ENCODE measurements at places on chromosomes 16 and 17.

GRCh38 chr16:86396901-86397311, 113.4 kb upstream of the FOXF1 start:
- DNase-seq, result no peak

DNA sequence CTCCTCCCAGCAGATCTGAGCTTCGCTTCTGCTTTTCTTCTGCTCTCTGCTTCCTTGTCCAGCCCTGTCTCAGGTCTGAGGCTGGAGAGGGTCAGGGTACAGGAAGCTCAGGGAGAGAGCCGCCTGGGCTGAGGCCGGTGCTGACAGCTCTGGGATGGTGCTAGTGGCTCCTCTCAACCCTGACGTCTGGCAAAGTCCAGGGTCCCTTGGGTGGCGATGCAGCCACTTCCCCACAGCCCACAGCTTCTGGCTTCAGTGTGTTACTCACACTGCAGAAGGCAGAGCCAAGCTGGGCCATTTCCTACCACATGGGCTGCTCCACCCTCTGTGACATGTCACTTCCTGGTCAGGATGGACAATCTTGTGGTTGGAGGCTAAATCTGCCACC, at the start of gene CD300C:
CD300C (minus strand) TSS at position 273 of the 388 bp plus-strand sequence. CDS start 333 bp downstream, outside the sequence.
- DNase-seq, result no peak

DNA sequence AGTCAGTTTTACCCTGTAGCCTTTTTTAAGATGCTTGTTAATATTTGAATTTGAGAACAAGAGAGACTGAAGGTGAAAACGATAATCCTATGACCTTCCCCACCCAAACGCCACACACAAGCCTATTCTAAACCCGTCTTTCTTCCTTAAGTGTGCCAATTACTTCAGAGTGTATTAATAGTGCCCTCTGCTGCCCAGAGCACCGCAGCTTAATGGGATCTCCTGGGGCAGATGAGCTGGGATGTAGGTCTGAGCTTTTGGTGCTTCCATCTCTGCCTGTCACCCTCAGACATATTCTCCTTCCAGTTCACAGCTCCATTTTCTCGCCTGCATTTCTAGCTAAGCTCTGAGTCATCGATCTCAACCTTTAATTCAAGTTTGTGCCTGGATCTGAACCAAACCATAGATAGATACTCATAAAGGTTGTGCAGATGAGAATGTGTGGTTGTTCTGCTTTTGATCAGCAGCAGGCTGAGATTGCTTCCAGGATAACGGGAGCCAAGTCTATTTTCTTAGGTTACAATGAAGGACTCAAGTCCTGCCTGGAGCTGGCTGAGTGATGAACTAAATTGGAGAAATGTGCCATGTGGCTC, 46.4 kb upstream of the CDH13 start:
- no peak for DNase-seq

DNA sequence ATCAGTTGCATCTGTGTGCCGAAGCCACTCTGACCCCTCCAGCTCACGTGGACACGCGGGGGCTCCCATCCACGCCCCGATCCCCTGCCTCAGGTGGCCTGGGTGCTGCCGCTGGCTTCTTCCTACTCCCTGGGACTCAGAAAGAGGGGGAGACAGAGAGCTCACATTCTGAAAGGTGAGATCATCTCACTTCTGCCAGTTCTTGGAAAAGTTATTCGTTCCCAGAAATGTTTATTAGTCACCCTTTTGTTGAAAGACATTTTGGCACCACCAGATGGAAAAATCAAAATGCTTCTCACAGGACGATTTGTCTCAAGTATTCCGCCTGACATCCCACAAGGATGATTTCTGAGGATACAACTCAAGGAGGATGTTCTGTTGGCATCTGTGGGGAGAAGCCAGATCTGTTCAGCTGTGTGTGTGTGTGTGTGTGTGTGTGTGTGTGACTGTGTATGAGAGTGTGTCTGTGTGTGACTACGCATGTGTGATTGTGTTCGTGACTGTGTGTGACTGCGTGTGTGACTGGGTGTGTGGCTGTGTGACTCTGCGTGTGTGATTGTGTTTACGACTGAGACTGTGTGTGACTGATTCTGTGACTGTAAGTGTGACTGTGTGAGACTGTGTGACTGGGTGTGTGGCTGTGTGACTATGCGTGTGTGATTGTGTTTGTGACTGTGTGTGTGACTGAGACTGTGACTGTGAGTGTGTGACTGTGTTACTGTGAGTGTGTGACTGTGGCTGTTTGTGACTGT, 207.3 kb downstream of the NTN1 start:
- DNase-seq, result no peak

- no peak for DNase-seq
Measured at GRCh38 chr17:66542967-66543520, 240.6 kb downstream of the PRKCA start.

- no peak for DNase-seq
Measured at GRCh38 chr17:82096709-82097183, 1.3 kb downstream of the FASN start.

DNA sequence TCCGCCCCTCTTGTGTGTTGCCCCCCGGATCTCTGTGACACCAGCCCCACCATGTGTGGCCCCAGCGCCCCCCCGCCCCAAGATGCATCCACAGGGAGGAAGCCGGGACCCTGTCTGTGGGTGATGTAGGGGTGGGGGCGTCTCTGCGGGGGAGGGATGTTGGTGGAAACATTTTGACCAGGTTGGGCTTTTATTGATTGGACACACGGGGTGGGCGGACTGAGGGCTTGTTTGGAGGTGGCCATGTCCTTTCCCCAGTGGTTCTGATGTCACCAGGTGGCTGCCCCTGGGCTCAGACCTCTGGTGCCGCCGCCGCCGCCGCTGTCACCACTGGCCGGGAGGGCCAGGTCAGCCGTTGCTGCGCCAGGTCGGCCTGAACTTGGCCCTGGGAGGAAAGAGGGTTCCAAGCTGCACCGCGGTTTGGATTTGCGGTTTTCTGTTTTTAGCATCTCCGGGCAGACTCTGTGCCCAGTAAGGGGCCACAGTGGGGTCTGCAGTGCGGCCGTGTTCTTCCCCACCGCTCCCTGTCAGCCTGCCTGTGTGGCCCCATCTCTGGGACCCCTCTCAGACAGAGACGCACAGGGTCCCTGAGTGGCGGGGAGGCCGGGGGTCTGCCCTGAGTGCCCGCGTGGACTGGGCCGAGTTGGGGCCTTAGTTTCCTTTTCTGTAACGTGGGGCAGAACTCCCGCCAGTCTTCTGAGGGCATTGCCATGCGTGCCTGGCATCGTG, 19.8 kb downstream of the GSE1 start:
- no peak for DNase-seq

DNA sequence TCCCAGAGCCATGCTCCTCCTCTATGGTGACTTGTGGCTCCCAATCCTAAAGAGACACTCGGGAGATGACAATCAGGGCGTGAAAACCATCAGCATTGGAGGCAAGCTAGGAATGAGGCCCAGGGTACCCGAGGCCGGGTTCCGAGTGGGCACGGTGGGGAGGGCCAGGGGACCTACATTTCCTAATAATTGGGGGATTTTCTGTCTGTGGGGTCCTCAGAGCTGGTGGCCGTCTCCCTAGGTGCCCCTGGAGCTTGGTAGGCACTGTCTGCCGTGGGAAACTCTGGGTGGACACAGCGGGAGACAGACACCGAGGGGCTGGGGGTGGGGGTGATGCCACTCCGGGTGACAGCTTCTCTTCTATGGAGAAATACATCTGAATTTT, 312.5 kb upstream of the TNRC6C start:
- DNase-seq, result no peak

DNA sequence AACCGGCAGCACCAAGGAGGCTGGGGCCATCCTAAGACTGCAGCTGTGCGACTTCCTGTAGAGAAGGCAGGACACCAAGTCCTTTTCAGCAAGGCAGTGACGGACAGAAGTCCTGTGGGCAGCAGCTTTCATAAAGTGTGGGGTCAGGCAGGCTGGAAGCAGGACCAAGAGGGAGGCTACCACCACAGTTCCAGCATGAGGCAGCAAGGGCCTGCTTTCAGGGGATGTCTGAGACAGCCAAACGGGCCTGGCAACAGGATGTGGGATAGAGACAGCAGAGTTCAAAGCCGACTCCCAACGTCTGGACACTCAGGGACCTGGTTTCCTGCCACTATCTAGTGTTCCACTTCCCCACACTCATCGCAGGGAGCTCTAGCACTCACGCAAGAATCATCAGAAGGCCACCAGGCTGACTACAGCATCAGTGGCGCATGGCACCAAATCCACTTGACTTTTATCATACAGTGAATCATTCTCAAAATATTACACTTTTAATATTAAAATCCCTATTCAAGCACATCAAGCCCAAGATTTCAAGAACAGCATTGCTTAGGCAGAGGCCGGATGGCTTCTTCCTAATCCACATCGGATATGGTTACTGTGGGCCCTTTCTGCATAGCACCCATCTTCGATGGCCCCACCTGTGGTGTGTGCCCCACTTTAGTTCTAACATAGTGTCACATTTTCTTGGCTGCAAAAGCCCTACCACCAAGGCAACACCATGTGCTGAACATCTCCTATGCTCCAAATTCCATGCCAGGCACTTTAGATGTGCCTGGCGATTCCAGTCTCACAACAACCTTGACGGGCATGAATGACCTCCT, 5.2 kb downstream of the USP7 start:
- DNase-seq, result no peak

DNA sequence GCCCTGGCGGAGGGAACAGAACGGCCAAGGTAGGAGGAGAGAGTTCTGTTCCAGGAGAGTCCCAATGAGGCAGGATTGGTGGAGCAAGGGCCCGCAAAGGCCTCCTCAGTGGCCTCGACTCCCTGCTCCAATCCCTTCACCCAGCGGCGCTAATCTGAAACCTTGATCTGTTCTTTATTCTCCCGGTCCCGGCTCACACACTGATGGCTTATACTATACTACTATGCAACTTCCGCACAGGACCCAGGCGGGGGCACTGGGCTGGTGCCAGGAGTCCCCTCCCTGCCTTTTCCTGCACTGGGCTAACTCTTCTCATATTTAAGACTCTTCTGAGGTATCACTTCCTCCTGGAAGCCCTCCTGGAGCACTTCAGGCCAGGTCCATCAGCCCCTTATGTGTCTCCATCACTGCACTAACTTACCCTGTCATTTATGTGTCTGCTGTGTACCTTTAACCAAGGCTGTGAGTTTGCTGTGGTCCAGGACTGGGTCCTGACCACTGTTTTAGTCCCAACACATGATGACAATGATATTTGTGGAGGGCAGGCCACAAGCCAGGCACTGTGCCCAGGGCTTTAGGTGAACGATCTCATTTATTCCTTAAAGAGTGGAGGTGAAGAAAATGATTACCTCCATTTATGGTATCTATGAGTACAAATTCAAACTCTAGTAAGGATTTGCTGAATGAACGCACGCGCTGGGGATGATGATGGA, 6.8 kb downstream of the CCDC102A start:
- no peak for DNase-seq

DNA sequence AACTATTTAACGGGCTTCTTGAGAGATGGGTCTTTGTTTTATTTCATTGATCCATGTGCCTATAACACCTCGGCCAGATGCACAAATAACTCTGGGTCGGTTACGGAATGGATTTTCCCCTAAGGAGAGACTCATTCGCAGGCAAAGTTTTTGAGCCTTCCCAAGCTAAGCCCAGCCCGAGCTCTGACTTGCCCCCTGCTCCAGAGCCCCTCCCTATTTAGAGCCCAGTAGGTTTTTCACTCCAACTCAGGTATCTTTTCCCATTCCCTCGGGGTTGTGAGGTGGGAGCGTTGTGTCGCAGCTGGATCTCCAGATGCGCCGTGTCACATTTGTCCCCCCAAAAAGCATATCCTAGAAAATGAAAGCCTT, 812 bp upstream of the MYOCD start:
- DNase-seq, result no peak

- no peak for DNase-seq
Measured at GRCh38 chr17:7640783-7641182, 9.9 kb upstream of the ATP1B2 start.

DNA sequence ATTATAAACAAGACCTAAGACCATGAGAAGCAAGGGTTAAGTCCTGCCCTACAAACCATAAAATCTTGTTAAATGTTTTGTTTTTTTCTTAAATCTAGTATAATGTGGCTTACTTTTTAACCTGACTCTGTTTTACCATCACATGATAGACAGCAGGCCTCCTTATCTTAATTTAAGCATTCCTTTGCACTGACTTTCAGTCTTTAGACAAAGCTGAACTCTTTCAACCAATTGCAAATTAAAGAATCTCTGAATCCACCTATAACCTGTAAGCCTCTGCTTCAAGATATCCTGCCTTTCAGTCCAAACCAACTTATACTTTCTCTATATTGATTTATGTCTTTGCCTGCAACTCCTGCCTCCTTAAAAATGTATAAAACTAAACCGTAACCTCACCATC, 478.5 kb downstream of the GRIN2A start:
- DNase-seq, result no peak

DNA sequence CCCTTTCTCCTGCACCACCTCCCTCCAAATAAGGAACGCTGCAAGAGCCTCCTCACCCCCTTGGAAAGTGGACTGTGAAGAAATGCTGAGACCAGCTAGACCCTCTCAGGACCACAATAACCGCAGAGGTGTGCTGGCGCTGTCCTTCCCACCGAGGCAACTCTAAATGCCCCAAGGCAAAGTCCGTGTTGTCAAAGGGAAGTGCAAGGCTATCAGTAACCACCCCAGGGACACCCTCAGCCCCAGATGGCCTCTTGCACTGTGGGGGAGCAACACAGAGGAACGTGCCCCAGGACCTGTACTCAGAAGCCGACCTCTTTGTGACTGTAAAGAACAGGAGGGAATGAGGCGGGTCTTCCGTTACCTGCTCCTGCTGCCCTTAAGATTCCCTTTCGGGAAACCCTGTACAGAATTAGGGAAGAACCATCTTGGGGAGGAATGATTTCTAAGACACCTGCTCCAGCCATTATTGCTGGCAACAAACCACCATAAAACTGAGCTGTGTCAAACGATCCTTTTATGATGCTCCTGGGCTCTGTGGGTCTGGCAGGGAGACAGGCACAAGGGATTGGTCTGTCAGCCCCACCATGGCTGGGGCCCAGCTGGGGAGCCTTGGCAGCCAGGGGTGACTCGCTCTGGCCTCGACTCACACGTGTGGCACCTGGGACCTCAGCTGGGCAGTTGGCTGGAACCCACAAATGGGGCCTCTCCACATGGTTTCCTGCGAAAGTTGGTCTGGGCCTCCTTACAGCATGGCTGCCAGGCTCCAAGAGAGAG, 14.6 kb upstream of the MED9 start:
- DNase-seq, result no peak

DNA sequence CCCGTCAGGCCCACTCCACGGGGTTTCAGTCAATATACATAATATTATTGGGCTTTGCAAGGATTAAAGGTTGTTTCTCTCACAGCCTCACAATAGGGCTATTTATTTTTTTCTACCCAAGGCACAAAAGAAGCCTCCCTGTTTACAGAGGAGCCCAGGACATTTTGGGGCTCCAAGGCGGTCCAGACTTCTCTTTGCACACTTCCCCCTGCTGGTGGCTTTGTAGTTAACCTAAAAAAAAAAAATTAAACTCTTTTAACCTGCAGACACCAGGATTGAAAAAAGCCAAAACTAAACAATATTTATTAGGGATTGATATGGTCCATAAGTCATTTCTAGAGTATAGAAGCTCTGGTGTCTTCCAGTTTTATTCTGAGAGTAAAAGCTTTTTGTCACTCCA, 169.7 kb upstream of the ZFHX3 start:
- DNase-seq, result no peak

DNA sequence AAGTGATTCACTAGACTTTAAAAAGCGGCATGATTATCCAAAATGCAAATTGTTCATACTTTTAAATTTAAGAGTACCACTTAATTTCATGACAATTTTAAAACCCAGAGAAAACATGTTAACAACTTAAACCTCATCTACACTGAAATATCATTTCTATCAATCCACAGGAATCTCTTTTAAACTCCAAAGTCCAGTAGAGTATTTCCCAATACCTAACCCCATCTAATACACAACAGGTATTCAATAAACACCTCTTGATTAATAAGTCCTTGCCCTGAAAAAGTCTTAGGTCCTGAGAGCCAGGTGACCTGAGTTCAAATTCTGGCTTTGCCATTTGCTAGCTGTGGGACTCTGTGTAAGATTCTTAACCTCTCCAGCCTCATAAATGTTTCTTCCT, 14.7 kb downstream of the CEP20 start:
- no peak for DNase-seq
